ENCODE measurements at places on chromosomes 1 and 21.

DNA sequence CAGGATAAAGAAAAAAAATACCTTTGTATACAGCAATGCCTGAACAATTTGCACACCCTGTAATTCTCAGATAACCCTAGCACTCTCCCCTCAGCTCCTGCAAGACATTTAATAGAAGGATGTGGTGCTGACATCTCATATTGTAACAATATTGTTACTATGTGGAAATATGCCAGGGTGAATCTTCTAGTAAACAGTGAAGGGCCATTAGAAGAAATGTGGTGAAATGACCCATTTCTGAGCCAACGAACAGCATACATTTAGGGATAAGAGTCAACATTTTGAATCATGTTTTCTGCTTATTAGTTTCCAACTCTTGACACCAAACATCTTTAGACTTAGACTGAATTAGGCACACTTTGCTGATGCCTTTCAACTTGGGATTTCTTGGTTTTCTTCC lies 188.2 kb downstream of the KAZN start:
- no peak for DNase-seq

- no peak for DNase-seq
Measured at GRCh38 chr21:34640858-34641257, 25.9 kb upstream of the RCAN1 start.

GRCh38 chr1:23896491-23896890 lies 16.7 kb downstream of the CNR2 start:
- no peak for DNase-seq

- no peak for DNase-seq
Measured at GRCh38 chr1:201180141-201180540, 10.5 kb upstream of the IGFN1 start.

GRCh38 chr1:31760471-31761470 lies 3.4 kb downstream of the ADGRB2 start:
- peak; percentile 79 for DNase-seq

DNA sequence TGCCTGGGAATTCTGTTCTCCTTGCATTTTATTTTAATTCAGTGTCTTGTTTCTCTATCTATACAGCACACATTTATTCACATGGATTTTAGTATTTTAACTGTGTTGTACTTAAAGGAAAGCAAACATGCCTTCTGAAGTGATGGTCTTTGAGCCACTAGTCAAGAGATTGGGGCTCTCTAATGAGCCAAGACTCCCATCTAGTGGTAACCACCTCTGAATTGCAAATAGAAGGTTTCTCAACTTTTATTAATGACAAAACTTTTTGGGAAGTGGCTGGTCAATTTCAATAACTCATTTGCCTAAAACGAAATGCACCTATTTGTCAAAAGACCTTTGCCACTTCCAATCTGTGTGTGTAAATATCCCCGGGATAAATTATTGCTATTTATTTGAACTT lies 199.6 kb downstream of the LTN1 start:
- DNase-seq, result peak; percentile 2

DNA sequence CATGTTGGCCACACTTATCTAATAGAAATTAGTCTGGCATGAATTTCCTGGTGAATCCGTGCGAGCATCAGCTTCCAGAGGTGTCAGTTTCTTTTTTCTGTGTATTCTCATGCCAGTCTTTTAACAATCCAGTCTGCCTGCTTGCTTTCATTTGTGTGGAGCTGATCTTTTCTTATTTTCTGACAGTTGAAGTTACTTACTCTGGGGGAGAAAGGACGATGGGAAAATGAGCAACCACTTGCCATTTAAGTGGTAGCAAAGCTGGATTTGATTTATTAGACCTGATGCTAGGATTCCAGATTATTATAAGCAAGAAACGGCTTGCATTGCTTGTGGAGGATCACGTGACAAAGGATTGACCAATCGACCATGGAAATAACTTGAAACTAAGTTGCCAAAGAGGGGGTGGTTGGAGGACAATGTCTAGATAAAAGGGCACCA lies 24.3 kb upstream of the APP start:
- no peak for DNase-seq

- DNase-seq, result no peak
Measured at GRCh38 chr21:33794596-33794995, 121.0 kb downstream of the ATP5PO start.

GRCh38 chr1:226063224-226063976 lies 884 bp downstream of the H3-3A start:
- peak; percentile 54 for DNase-seq

- no peak for DNase-seq
Measured at GRCh38 chr21:45535341-45536081, 6.7 kb downstream of the SLC19A1 start.

DNA sequence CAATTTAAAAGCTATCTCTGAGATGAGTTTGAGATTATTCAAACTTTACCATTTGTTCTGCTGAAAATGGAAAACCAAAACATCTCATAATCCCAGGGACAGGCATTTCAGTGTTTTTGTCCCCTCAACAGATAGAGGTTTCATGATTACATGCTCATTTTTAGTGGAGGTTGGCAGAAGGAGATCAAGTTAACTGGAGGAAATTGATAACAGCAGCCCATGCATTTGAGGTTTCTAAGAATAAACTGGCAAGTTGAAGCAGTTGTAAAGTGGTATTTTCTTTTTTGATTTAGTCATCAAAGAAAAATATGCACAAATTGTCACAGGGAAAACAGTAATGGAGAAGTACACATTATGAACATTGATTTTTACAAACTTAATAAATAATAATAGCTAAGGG lies 205.8 kb downstream of the PLA2G4A start:
- DNase-seq, result no peak

GRCh38 chr1:231092380-231092779 lies 52.3 kb upstream of the FAM89A start:
- DNase-seq, result no peak

- no peak for DNase-seq
Measured at GRCh38 chr1:209800984-209801834, 4.7 kb downstream of the IRF6 start.

DNA sequence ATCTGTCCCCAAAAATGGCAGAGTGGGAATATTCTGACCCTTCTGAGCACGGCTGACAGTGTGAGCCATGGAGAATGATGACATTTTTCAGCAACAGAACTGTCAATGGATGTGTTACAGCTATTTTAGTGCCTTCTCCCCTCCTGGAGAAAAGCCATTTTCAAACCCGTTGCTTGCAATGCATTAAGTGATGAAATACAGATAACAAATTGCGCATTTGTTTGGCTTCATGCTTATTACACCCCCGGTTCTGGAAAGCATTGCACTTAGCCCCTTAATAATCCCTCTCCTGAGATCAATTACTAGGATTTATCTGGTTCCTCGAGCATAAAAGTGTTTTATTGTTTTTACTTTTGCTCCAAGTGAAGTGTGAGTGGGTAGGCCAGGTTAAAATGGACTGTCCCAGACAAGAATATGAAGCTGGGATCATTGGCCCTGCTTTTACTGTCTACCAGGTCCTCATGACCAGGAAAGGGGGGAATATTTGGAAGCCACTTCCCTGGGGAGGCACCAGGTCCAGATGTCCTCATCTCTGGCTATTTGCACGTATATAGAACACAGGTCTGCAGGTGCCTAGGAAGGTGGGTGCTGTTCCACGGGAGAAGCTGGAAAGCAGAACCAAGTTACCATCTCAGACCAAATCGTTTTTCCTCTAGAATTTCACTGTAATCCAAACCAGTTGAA lies 37.5 kb upstream of the HHAT start:
- no peak for DNase-seq

GRCh38 chr1:44276901-44277300 lies 63.6 kb downstream of the DMAP1 start:
- no peak for DNase-seq

DNA sequence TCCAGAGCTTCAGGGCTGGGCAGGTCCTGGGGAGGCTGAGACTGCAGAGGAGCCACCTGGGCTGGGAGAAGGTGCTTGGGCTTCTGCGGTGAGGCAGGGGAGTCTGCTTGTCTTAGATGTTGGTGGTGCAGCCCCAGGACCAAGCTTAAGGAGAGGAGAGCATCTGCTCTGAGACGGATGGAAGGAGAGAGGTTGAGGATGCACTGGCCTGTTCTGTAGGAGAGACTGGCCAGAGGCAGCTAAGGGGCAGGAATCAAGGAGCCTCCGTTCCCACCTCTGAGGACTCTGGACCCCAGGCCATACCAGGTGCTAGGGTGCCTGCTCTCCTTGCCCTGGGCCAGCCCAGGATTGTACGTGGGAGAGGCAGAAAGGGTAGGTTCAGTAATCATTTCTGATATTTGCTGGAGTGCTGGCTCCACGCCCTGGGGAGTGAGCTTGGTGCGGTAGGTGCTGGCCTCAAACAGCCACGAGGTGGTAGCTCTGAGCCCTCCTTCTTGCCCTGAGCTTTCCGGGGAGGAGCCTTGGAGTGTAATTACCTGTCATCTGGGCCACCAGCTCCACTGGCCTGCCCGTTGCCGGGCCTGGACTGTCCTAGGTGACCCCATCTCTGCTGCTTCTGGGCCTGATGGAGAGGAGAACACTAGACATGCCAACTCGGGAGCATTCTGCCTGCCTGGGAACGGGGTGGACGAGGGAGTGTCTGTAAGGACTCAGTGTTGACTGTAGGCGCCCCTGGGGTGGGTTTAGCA lies 9.3 kb downstream of the MYBPH start:
- DNase-seq, result no peak

DNA sequence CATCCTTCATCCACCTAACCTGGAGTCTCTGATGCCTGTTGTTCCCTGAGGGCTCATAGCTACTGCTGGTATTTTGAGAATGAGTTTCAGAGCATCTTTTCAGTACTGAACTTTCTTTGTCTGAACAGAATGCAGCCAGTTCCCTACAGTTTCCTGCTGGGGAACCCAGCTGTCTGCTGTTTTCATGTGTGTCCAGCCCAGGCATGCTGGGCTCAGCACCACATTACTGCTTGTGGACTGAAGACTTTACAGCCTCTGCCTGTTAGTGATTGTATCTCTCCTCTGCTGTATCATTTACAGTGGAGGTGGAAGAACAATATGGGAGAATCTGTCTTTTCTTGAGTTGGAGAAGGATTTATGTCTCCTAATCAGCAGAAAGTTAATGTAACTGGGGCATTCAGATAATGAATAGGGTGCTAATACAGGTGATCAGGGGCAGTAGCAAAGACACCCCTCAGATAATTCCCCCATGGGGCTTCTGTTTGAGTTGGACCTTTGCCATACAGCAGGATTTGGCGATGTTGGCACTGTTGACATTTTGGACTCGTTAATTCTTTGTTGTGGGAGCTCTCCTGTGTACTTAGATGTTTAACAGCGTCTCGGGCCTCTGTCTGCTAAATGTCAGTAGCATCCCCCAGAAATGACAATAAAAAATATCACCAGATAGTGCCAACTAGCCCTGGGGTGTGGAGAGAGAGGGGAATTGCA lies 207.7 kb downstream of the HHAT start:
- DNase-seq, result no peak

DNA sequence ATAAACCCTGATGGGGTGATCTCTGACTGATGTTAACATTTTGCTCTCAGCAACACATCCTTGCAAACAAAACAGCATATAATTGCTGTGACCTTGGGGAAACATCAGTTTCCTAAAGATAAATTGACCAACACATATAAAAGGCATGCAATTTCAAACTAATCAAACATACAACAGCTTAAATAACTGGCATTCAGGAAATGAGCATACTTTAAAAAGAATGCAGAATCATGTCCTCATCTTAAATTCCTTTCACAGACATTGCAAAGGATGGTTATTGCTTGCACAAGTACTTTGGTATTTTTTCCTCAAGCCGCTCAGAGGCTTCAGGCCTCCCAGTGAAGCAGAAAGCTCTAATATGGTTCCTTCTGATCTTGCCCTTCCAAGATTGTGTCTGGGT lies 53.4 kb upstream of the RGS18 start:
- DNase-seq, result no peak

GRCh38 chr21:42448686-42449085 lies 45.0 kb downstream of the UBASH3A start:
- DNase-seq, result no peak

DNA sequence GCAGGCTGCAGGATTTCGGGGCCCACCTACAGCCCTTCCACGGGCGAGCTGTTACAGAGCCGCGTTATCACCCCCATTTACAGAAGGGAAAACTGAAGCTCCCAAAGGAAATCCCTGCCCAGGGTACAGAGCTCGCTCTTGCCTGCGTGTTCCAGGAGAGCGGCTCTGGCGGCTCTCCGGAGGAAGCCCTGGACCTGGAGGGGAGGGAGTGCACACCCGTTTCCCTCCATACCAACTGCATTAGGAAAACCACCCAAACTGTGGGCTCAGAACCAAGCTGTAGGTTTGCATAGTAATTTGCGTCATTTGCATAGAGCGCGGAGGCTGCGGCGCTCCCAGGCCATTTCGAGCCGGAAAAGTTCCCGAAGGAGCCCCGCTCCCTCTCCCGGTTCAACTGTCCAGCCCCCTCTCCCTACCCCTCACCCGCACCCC lies 24.7 kb upstream of the ADGRB2 start:
- no peak for DNase-seq

DNA sequence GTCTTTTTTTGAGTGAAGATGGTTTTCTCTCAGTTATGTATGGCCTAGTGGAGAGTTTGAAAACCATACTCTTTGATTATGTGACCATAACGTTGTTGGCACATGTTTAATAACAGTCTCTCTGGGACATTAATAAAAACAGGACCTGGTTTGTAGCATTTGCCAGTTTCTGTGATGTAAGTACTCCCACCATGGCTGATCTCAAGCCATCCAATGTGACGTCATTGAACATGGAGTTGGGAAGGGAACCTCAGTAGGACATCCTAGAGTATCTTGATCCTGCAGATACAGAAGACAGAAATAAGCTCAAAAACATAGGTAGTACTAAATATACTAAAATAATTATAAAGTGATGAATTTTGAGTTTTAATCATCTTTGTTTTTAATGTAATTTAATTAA lies 107.0 kb downstream of the ACTL8 start:
- DNase-seq, result no peak

- DNase-seq, result no peak
Measured at GRCh38 chr1:163191301-163191700, 11.4 kb downstream of the RGS5 start.

DNA sequence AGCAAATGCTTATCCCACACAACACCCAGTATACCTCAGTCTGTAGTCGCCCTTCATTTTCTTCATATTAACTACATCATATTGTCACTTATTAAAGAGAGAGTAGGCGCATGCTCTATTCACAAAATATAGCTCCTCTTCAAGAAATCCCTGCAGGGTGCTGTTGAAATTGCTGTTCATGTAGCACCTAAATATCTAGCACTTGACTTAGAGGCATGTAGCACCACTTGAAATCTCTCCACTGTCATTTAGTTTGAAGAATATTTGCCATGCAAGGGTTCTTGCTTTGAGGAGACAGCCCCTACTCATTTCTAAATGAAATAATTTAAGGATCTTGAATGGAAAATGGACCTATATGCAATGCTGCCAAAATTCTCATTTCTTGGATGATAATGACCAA lies 20.9 kb upstream of the LRRC8B start:
- no peak for DNase-seq

- no peak for DNase-seq
Measured at GRCh38 chr1:1399872-1400575, 889 bp upstream of the CCNL2 start.

DNA sequence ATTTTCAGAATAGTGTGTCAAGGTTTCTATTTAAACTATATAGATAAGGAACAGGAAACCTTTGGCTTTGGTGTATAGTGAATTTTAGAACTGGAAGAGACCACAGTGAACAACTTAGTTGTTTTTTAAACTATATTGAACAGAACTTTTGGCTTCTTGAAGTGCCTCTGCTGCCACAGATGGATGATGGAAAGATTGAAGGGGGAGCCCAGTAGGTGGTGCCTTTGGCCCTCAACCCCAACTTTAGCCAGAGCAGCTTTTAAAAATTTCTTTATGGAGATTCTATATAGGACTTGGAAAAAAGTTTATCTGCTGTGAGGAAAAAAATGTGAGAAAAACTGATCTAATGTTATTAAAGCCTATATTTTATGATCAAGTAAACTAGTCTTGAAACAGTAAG lies 50.2 kb downstream of the SWT1 start:
- DNase-seq, result no peak

GRCh38 chr1:156241311-156241811 lies 623 bp upstream of the BGLAP start:
- no peak for DNase-seq

Measured in CD4-positive, alpha-beta T cell treated with Interleukin-12 subunit alpha and Interleukin-12 subunit beta, for 1 hour (primary cell).